Thoracic aorta (tissue), 2 donors: ENCODE measurements at places on chromosomes 6 and 20. TPM values are rescaled to one million over a fixed set of nuclear protein-coding genes. Genes with fewer than 3 reads are reported as not detected.

DNA sequence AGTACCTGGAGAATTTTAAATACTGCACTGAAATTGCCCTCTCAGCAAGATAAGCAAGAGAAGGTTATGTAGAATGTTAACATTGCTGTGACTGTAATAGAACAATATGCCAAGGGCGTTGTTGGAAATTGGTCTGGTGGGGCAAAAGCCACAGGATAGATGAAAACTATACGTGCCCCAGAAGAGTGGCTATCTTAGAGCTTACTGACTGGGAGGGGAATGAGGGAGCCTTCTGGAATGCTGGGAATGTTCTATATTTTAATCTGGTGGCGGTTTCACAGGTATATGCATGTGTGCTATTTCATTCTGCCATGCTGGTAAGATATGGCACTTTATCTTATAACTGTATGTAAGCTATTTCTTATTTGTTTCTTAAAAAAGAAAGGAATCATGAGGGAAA lies 35.2 kb upstream of the YWHAB start:
- no peak overlapping the region for H3K27ac ChIP-seq
- H3K4me3 ChIP-seq: no peak overlapping the region
- no peaks in the 10 kb centered on the region for H3K4me1 ChIP-seq
- no peaks in the 10 kb centered on the region for H3K27me3 ChIP-seq
- DNase-seq: no peak

DNA sequence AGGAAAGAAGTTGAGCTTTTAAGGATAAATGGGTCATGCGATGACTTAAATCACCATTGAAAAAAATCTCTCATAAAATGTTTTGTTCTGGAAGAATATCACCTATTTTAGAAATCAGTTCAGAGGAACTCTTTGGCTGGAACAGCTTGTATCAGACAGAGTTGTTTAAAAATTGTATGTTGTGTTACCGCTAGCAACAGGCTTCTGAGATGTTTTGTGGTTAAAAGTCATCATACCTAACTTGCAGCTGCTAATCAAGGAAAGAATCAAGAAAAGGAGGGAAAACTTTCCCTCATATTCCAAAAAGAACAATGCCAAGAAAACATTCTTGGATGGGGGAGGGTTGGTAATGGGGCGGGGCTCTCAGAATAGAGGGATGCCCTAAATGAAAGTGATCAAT lies 220.7 kb upstream of the CITED2 start:
- no peaks in the 10 kb centered on the region for H3K27me3 ChIP-seq
- no peak overlapping the region for H3K4me3 ChIP-seq
- H3K27ac ChIP-seq: no peak overlapping the region
- no peaks in the 10 kb centered on the region for H3K36me3 ChIP-seq

DNA sequence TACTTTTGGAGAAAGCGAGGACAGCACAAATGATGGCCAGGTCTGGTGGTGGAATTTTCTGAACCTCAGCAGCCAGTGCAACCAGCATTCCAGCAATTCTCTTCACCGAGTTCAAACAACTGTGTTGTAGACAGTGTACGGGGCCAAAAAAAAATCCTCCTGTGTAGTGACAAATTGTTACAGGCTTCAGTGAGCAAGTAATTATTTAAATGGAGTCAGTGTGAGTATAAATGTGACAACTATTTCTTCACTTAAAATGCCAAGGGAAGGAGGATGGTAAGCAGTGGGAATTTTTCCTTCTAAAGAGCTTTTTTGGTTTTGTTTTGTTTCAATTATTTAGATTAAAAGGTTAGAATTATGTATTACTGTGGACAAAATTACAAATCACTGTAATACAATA lies 154.1 kb downstream of the TMEM242 start:
- H3K4me3 ChIP-seq: no peak overlapping the region
- H3K4me1 ChIP-seq: peaks cover 9% of the 10 kb centered on the region
- peaks cover 4% of the 10 kb centered on the region for H3K36me3 ChIP-seq

DNA sequence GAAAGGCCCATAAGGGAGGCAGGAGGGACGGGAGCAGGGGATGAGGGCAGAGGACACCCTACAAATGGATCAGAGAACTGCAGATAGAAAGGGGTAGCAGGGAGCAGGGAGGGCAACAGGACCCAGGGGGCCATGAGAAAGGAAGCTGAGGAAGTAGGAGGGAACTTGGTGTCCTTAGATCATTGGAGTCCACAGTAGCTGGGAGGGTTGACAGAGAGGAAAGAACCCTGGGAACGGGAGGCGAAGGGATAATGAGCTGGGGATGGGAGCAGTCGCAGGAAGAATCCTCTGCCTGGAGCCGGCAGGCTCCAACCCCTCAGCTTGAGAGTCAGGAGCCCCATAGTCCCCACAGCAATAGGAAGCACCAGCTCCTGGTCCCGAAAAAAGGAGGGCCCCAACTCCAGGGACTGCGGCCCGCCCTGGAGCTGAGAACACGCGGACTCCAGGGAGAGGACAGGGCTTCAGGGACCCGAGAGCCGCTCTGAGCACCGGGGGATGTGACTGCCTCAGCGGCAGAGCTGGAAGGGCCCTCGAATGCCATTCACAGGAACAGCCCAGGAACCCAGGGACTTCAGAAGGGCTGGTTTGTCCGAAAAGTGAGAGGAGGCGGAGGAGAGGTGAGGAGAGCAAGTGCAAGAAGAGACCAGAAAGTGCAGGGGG lies 32.7 kb downstream of the HLA-A start:
- peak overlapping the region; percentile 90 for H3K4me3 ChIP-seq
- no peak overlapping the region for H3K27ac ChIP-seq
- H3K4me1 ChIP-seq: peaks cover 16% of the 10 kb centered on the region
- H3K36me3 ChIP-seq: no peaks in the 10 kb centered on the region
- no peak for DNase-seq

GRCh38 chr6:131657222-131657621 lies 20.1 kb downstream of the ENPP3 start:
- no peaks in the 10 kb centered on the region for H3K27me3 ChIP-seq
- no peak overlapping the region for H3K27ac ChIP-seq
- H3K4me3 ChIP-seq: no peak overlapping the region
- no peaks in the 10 kb centered on the region for H3K4me1 ChIP-seq

DNA sequence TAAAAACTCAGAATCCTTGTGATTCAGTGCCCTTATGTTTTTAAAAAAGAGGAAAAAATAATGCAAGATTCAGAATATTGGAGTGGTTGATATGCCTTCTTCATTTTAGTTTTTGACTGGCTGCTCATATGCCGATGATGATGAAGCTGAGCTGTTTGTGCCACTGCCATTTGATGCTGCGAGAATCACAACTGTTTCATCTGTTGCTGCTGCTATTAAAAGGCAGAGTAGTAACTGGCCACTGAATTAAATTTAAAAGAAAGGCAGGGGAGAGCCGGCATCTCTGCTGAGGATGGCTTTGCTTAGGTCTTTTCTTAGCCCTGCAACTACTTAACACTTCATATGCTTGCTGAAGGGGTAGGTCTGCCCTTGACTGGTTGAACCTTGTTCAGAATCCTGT lies 33.1 kb downstream of the CDS2 start:
- H3K4me3 ChIP-seq: no peak overlapping the region
- H3K36me3 ChIP-seq: no peaks in the 10 kb centered on the region
- H3K27me3 ChIP-seq: no peaks in the 10 kb centered on the region
- peaks cover 58% of the 10 kb centered on the region for H3K4me1 ChIP-seq

DNA sequence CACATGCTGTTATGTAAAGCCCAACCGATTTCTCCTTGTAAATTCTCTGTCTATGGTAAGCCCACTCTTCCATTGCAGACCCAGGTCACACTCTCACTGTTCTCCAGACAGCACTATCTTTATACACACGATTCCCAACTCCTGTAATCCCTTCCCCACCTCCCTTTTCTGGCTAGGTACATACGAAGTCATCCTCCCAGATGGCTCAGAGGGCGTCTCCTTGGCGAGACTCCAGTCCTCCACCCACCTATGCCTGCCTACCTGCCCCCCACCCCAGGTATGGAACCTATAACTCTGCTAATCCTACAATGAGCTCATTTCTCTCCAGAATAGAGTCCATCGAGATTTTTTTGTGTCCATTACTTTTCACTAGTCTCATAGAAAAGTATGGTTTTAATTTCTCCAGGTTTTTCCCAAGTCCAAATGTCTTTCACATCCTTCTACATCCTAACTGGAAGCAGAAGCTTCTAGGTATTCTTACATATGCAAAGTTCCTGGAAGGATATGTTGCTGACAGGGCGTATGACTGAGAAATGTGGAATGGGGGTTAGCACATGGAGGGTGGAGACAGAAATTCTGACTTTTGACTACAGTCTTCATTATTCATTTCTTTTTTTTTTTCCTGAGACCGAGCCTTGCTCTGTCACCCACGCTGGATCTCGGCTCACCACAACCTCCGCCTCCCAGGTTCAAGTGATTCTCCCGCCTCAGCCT lies 22.8 kb downstream of the SCML4 start:
- H3K4me1 ChIP-seq: no peaks in the 10 kb centered on the region
- H3K27me3 ChIP-seq: no peaks in the 10 kb centered on the region
- no peak overlapping the region for H3K4me3 ChIP-seq
- no peaks in the 10 kb centered on the region for H3K36me3 ChIP-seq
- DNase-seq: no peak
- H3K27ac ChIP-seq: no peak overlapping the region

- peak overlapping the region; percentile 27 for H3K27ac ChIP-seq
- DNase-seq: no peak
- H3K36me3 ChIP-seq: no peaks in the 10 kb centered on the region
Measured at GRCh38 chr6:134447423-134447822, 129.5 kb upstream of the SGK1 start.

The ROS1 gene
- not detected for total RNA-seq
